ENCODE measurements at places on chromosomes 7 and 10.

GRCh38 chr10:92787557-92788152, 60.7 kb upstream of the EXOC6 start:
- DNase-seq: no peak

DNA sequence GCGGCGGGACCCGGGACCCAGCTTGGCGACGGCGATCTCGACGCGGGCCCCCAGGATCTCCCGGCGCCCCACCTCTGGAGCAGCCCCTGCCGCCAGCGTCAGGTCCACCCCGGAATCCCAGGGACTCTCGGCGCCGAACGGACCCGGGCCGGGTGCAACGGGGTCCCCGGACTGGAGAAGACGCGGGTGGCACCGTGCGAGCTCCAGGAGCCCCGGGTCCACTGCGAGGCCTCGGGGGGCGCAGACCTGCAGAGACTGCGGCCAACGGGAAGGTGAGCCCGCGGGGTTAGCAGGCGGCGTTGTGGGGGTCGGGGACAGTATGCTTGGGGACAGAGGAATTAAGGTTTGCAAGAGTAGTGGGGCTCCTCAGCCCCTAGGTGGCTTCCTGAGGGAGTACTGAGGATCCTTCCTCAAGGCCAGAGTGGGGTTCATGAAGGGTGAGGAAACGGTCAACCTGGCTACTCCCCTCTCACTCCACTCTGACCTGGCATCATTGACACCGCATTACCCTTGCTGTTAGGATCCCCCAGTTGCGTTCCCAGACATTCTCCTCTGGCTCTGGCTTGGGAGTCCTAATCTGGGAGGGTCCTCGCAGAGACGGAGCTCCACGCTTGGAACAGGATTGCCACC, 353 bp downstream of the EPHB6 start:
- no peak for DNase-seq

GRCh38 chr10:102101152-102101551, 19.0 kb downstream of the LDB1 start:
- no peak for DNase-seq

GRCh38 chr7:55423277-55423711, 58.2 kb downstream of the LANCL2 start:
- no peak for DNase-seq

GRCh38 chr7:41881331-41882130, 178.6 kb upstream of the INHBA start:
- no peak for DNase-seq

DNA sequence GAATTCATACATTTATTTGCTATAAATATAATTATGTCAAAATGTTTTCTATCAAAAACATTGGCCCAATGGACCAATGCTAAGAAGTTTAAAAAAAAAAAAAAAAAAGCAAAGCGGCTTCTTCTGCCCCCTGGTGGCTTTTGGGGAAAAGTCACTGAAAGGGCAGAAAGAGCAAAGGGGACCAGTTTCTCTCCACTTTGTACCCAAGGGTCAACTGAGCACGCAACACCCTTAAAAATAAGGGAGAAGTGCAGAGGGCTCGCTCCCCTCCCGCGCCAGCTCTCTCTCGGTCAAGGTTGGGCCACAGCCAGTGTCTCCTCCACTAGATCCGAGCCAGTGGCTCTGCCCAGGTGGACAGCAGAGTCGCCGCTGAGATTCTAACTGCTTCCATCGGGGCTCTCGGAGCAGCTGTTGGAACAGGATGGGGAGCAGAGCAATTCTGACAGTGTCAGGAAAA, 136.4 kb upstream of the FGFR2 start:
- DNase-seq: peak; percentile 55

DNA sequence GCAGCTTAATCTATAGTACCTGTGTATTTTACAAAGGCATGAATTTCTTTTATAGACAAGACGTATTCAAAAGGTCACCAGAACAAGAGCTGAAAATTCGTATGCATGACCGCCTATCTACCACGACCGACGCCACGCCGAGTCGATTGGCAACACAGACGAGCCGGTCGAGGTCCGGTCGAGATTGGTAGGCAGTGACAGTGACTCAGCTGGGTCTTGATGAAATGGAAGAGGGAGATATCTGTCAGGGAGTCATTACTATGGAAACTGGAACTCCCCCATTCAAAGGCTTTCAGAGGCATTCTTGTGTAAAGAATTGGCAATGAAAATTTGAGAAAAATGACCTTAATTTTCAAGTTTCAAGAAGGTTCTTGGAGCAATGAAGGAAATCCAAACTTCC, 2.1 kb downstream of the ATP5MK start:
- DNase-seq: no peak

DNA sequence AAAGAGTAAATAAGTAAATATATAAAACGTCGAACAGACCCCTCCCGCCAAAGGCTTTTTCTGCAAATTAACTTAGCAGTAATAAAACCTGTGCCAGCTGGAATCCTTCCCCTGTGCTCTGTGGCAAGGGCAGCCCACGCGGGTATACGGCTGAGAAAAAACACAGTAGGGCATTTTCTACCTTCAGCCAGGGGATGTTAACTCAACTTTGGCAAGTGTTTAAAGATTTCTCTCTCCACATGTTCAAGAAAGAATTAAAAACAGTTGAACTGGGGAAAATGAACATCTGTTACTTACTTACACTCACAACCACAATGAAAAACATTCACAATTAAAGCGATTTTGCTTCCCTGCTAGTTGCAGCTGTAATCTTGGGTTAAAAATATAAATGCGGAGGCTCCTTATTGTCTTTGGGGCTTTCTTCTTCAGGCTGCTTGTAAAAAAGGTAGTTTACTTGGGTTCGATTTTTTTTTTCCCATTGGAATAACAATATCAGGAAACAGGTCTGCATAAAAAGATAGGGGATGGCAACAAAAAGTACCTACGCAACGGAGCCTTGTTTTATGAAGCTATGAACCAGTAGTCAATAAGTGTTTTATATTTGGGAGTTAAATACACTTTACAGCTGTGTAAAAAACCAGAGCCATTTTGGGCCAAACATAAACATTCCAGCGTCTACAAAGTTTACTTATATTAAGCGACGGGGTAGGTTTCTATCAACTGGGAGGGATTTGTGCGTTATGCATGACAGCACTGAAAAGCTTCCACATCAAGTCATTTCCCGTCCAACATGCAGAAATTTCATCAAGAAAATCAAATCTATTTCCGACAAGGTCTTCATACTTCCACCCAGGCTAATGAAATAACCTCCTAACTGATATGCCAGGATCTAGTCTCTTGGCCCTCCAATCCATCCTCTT, 132.7 kb downstream of the TAX1BP1 start:
- no peak for DNase-seq

DNA sequence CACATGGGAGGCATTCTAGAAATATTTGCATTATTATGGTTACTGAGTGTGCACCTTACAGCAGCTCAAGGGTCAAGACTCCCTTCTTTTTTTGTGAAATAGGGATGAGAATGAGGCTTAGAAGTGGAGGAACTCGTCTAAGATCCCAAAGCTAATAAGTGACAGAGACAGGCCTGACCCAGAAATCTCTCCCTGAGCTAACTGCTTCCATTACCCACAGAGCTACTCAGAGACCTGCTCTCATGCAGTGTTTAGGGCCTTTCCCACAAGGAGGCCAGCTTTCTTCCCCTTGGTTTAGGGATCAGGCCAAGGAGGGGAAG, 301.7 kb downstream of the RPS24 start:
- DNase-seq: no peak

- peak; percentile 80 for DNase-seq
These were observed 1.8 kb upstream of the DUSP5 start for GRCh38 chr10:110495731-110496552.

DNA sequence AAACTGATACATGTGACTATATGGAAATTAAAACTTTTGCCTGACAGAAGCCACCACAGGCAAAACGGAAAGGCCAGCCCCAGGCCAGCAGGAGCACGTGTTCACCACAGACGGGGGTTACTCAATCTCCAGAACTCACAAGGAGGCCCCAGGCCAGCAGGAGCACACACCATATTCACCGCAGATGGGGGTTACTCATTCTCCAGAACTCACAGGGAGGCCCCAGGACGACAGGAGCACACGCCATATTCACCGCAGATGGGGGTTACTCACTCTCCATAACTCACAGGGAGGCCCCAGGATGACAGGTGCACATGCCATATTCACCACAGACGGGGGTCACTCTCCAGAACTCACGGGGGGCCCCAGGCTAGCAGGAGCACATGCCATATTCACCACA, 61.5 kb downstream of the NKX6-2 start:
- peak; percentile 27 for DNase-seq

- DNase-seq: no peak
These were observed 9.0 kb downstream of the CARD11 start for GRCh38 chr7:3034591-3035150.

DNA sequence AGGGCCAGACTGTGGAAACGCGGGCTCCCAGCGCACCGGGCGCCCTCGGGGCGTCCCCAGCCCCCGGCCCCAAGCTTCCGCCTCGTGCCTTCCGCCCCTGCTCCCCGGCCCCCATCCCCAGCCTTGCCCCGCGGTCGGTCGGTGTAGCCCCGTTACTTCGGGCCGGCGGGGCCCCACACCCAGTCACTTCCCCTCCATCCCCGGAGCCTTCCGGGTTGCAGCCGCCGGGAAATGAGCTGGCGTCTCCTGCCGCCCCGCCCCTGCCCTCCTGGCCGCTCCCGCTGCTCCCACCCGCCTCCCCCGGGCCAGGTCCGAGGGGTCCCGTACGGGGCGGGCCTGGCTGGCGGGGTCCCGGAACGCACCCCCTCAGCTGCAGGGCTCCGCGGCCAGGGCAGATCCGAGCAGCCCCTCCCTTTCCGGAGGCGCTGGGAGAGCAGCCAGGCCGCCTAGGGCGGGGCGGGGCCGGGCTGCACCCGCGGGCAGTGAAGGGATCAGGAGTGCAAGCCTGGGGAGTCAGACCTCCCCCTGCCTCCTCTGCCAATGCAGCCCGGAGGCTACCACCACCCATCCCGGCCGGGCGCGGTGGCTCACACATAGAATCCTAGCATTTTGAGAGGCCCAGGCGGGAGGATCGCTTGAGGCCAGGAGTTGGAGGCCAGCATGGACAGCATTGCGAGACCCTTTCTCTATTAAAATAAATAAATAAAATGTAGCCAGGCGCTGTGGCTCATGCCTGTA, 709 bp downstream of the ARPC1B start:
- DNase-seq: peak; percentile 80

GRCh38 chr10:50508315-50509051, 115.3 kb downstream of the SGMS1 start:
- no peak for DNase-seq

DNA sequence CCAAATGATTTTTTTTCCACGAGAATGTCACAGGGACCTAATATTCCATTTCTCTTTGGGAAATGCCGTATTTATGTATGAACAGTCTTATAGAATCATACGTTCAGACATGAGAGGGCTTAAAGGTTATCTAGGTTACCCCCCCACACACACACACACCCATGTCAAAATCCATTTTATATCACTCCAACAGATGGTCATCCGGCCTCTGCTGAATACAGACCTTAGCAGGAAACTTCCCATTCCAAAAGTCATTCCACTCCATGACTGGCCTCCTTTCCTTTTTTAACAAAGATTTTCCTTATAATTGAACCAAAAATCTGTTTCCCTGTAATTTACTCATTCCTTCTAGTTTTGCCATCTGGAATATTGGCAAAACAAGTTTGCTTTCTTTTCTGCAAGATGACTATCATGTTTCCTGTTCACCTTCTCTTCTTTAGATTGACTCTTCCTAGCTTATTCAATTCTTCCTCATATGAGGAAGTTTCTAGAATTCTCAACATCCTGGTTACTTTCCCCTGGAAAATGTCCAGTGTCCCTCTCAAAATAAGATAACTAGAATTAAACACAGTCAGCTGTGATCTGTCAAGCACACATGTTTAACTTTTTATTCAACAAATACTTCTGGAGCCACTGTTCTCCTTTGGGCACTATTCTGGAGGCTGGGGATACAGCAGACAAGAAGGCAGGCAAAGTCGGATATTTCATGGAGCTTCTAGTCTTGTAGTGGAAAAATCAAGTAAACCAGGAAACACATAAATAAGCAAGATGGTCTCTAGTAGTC, 276.5 kb upstream of the LRGUK start:
- no peak for DNase-seq

- DNase-seq: no peak
These were observed 19.1 kb downstream of the GPRIN2 start for GRCh38 chr10:46537309-46537708.

- DNase-seq: no peak
These were observed 187.4 kb downstream of the RNLS start for GRCh38 chr10:88395677-88396076.

DNA sequence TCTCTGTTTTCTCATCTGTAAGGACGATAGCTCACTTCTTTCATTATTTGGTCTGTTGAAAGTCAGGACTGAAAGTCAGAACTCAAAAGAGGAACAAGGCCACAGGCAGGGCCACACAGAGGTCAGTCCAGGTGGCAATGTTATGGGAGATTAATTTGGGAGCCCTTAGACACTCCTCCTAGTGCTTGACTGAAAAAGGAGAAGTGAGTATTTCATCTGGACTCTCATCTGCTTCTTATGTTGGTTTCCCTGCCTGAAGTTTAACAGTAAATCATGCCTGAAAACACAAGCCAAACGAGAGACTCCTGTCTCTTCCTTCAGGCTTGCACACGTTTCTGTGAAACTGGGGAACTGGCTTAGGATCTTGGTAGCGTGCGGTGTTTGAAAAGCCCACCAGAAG, 248.5 kb downstream of the BUB3 start:
- DNase-seq: no peak

DNA sequence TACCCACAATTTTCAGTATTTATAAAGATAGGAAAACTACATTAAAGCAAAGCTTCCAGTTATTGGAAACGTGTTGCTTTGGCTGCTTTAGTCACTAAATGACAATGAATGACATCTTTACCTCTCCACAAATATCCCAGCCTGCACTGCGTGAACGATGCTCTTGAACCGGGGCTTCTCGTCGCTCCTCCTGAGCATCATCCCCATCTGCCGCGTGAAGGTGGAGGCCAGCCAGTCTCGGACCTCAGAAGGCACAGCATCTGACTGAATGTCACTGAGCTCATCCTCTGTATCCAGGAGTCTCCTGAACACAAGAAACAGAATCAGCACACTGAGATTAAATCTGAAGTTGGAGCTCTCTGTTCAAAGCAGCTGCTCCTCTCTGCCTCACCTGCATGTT, 191.3 kb downstream of the PDE1C start:
- no peak for DNase-seq

DNA sequence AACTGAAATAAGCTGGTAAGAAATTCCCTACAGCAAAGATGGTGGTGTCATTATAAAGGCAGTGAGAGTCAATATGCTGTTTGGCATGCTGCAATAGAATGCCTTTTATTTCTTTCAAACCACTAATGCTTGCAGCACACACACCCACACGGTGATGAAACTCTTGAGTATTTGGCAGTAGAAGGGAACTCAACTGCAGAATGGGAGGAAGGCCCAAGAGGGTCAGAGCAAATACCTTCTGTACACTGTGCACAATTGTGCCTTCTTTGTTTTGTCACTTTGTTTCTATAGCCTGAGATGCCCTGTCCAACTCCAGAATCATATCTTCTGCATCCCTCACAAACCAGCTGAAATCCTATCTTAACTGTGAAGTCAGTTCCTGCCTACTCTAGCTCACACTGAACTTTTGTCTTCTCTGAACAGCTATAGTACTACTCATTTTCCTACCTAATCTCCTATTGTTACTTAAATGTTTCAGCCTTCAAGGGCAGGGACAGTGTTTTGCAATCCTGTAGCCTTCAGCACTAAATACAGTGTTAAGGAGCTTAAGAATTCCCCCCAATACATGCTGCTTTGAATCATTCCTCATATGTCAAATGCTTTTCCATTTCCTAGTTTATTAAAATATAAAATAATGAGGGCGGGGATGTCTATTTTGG, 22.2 kb downstream of the MMS19 start:
- DNase-seq: no peak

Measured in RWPE1 (cell line).